Right kidney (tissue), 9 donors: ENCODE measurements at places on chromosomes 3 and 15.

- peak; percentile 76 for DNase-seq
Measured at GRCh38 chr3:27632431-27633223, 89.5 kb downstream of the EOMES start.

GRCh38 chr15:60605879-60606307, 127.0 kb upstream of the ICE2 start:
- DNase-seq = no peak

GRCh38 chr3:81198216-81198615, 563.2 kb downstream of the GBE1 start:
- DNase-seq = no peak

GRCh38 chr3:48997102-48997635, 7.1 kb downstream of the P4HTM start:
- DNase-seq = no peak

DNA sequence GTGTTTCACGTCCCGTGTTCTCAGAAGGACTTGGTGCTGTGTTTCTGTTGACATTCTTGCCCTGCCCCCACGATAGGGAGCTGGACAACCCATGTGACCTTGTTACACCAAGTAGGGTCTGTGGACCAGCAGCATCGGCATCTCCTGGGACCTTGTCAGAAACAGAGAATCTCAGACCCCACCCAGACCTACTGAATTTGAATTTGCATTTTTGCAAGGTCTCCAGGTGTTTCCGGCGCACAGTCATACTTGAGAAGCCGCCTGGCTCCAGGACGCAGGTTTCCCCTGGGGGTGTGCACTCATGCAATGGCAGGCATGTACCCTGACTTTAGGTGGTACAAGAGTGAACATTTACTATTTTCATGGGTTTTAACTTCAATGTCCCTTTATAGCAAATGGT, 117.9 kb downstream of the TLE3 start:
- no peak for DNase-seq

GRCh38 chr15:45521596-45522327, 793 bp downstream of the SLC30A4 start:
- DNase-seq = no peak

GRCh38 chr15:61807281-61807929, 252.8 kb downstream of the VPS13C start:
- DNase-seq = no peak

DNA sequence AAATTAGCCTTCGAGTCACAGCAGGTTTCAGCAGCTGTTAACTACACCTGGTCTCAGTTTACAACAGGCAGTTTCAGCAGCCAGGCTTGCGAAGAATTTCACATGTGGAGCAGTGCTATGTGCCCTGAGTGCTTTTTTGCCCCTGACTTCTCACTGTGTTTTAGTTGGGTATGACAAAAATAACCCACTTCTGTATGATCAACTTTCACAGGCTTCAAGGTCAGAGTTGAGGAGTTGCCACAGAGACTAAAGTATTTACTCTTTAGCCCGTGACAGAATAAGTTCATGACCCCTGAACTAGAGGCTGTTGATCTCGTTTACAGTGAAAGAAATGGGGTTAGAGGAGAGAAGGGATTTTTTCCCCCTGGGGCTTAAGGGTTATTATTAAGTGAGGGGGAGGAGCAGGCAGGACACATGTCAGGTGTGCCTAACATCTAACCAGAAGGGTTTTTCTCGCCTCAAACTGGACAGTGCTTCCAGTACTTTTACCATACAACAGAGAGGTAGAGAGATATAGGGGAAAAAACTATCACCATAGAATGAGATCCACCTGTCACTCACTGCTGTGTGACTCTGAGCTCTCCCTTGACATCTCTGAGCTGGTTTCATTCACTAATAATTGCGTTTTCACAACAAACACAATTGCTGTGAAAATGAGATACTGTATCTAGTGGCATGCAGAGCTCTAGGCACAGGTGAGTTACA, 14.0 kb upstream of the TOPBP1 start:
- no peak for DNase-seq

DNA sequence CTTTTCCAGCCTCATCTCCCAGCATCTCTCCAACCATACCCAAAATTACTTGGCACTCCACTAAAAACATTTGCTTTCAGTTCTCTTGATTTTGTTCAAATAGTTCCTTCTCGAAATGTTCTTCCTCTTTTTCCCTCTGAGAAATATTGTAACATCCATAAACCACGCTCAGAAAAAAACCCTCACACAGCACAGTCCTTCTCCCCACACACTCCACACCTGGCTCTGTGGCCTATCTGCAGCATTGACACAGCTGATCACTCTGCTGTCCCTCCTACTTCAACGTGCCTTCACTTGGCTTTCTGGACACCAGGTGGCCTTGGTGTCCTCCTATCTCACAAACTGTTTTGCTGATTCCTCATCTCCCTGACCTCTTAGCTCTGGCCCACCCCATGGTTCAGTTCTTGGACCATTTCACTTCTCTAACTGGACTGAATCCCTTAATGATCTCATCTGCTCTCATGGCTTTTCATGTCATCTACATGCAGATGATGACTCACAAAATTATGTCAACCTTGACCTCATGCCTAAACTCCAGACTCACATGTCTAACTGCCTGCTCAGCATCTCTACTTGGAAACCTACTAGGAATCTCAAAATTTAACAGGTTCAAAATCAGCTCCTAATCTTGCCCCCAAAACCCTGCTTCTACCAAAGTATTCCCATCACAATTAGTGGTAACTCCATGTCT, 93.3 kb downstream of the TRIM42 start:
- no peak for DNase-seq

- DNase-seq = no peak
Measured at GRCh38 chr3:110332629-110333028, 739.0 kb upstream of the NECTIN3 start.

GRCh38 chr3:119228373-119229145, 12.1 kb downstream of the B4GALT4 start:
- DNase-seq = no peak

GRCh38 chr15:49810720-49811119, 189.9 kb downstream of the DTWD1 start:
- DNase-seq = no peak

GRCh38 chr3:189369636-189370035, 197.9 kb downstream of the TPRG1 start:
- DNase-seq = no peak

- no peak for DNase-seq
Measured at GRCh38 chr3:29488922-29489321, 208.1 kb downstream of the RBMS3 start.

GRCh38 chr3:15063656-15064286, 1.3 kb downstream of the MRPS25 start:
- DNase-seq = no peak

DNA sequence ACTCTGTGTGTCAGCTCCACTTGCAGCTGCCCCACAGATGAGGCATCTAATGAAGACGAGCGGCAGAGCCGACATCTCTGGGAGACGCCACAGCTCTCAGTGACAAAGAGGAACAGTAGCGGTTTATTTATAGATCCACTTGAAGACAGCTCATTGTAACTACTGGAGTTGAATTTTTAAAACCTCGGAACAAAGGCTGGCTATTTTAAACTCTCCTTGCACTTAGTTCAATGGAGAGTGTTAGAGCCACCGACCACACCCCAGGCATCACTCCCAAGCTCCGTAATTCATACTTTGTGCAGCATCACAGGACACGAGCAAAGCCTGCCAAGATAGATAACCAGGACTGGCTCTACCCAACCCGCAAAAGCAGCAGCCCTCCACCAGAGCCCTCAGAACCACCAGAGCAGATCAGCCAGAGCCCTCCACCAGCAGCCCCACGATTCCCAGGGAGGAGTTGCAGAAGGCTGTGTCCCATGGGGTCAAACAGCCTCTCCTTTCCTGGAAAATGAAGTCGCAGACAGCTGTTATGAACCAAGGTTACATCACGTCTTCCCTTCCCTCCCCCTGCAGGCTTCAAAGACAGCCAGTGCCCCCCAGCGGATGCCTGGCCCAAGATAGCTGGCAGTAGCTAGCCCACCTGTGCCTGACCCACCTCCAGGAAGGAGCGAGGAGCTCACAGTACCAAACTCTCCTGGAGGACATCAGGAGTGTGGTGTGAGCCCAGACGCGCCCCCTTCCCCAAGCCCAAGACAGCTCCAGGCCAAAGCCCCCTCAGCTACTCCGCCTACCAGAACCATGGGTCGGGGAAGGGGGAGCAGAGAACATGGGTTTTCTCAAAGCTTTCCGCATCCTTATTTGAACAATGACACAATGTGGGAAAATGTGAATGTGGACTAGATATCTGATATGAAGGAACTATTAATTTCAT, 45.7 kb downstream of the POC1A start:
- DNase-seq = no peak

- no peak for DNase-seq
Measured at GRCh38 chr15:85021409-85021808, 39.8 kb downstream of the PDE8A start.

DNA sequence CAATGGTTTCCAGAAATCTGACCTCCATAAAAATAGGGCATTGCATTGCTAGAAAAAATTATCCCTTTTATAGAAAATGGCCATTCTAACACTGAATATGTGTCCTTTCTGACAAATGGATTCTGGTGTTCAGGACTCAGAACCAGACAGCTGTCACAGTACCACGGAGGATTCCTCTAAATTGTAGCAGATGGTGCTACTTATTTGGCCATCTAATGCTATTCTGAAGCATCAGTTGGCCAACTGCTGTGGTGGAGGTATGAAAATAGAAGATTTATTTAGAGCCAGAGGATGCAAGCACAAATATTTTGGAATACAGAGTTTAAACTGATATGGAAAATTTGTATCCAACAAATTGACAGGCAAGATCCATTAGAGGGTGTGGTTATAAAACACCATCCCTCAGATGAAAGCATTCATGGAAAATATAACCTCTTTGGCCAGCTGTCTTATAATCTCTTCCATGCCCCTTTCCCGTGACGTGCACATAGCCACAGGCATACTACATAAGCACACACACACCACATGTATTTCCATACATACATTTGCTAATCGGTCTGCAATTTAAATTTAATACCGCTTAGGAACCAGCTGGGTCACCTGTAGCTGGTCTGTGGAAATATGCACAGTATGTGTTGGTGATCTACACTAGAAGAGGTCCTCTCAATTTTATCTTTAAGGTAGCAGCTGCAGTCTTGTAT, 302.7 kb upstream of the KCNMB2 start:
- DNase-seq = no peak

- no peak for DNase-seq
Measured at GRCh38 chr15:31032961-31033371, 41.5 kb upstream of the MTMR10 start.

DNA sequence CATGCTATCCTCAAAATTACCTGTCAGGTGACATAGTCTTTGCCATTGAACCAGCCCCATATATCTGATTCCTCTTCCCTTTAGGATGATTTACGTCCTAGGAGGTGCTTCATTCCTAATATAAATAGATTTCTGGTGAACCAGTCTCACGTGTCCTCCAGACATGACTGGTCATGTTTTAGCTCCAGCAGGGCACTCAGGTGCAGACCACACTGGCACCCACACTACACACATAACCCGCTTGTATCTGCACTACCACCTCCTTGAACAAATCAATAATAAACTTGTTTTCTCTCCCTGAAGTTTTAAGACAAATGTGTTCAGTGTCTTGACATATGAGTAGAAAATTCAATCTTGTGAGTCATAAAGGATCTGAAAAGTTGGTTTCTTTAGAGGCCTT, 155.5 kb downstream of the GOLIM4 start:
- no peak for DNase-seq

- DNase-seq = no peak
Measured at GRCh38 chr3:11878837-11879236, 32.2 kb upstream of the TAMM41 start.

DNA sequence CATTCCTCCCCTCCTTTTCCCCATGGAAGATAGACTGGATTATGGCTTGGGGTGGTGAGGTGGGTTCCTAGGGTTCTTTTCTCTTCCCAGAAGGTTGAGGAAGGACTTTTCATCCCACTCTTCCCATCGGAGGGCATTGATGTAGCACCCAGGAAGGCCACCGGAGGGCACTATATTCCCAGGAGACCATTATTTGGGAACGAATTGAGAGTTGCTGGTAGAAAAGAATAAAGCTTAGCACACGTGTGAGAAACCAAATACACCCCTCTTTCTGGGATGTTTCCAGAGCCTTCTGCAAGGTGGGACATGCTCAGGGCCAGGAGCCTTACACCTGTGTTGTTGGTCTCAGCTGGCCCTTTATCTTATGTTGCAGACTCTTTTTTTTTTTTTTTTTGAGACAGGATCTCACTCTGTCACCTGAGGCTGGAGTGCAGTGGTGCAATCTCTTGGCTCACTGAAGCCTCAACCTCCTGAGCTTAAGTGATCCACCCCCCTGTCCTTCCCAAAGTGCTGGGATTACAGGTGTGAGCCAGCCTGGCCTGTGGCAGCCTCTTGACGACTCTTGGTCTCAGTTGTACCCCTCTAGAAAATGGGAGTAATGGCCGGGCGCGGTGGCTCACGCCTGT, 6.3 kb upstream of the CDC25A start:
- peak; percentile 53 for DNase-seq

DNA sequence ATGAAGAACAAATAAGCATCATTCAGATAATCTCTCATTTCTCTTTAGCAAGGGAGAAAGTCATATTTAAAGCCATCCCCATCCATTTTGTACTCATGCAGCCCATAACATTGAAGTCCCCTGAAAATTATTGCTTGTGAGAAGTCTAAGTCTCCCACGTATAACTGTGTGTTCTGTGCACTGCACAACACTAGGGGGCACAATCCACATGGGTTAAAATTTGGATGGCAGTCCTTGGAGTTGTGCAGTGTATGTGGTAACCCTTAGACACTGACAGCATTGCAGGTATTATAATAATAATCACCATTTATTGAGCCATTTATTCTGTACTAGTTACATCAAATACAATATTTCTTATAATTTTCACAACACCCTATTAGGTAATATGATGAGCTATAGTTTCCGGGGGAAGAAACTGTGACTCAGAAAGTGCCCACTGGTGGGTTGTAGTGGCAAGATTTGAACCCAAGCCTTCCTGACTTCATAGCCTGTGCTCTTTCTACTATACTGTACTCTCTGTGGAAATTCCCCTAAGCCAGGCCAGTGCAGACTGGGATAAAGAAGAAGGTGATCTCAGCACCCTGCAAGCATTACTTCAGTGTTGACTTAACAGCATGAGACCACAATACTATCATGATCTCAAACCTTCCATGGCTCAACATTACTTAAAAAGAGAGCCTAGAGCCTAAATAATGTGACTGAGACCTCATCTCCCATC, 15.7 kb downstream of the KCNAB1 start:
- DNase-seq = no peak

DNA sequence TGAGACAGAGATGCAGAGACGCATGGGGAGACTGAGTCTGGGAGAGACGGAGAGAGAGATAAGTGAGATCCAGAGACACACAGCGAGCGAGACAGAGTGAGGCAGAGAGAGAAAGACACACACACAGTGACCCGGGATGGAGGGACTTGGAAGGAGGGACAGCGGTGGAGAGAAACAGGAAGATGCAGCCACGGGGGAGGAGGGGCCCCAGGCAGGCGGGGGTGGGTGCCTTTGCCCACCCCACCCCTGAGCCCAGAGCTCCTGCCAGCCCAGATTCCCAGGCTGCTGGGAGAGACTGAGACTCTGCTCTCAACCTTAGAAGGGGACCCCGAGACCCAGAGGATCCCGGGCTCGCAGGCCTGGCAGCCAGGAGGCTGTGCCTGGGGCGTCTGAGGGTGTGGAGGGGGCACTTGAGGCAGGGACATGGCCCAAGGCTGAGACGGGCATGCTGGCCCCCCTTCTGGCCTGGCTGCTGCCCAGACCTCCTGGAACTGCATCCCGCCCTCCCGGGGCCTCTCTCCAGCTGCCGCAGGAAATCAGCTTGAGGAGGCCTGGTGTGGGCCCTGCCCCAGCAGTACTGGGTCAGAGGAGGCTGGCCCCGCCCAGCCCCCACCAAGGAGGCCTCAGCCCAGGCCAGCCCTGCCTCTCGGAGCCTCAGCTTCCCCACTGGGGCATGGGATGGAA, 18.1 kb downstream of the H1-8 start:
- DNase-seq = peak; percentile 64

- DNase-seq = no peak
Measured at GRCh38 chr15:67504796-67505195, 16.1 kb upstream of the C15orf61 start.
